ENCODE measurements at places on chromosomes 6 and 20.

GRCh38 chr6:144104898-144105487, 9.6 kb upstream of the SF3B5 start:
- peak; percentile 83 for DNase-seq

DNA sequence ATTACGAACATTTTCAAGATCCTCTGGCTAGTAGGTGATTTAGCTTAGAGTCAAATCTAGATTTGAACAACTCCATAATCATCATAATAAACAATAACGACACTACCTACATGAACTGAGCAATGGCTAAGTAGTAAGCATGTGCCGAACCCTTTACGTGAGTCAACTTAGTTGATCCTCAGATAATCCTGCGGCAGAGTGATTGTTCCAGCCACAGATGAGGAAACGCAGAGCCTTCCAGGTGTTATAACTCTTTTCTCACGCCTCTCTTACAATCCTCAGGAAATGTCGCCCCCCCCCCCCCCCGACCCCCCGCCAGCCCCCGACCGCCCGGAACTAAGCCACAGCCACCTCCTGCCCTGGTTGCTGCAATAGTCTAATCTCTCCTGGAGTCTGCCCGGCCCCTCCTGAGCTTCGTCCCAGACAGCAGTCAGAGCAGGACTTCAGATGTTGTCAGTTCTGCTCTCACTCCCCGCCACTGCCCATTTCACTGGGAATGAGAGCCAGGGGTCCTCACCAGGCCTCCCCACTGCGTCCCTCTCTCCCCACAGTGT, 141.5 kb upstream of the AGPAT4 start:
- no peak for DNase-seq

GRCh38 chr6:146548898-146549374, 5.3 kb downstream of the RAB32 start:
- DNase-seq: no peak

GRCh38 chr6:150503041-150503440, 96.6 kb upstream of the PLEKHG1 start:
- no peak for DNase-seq

DNA sequence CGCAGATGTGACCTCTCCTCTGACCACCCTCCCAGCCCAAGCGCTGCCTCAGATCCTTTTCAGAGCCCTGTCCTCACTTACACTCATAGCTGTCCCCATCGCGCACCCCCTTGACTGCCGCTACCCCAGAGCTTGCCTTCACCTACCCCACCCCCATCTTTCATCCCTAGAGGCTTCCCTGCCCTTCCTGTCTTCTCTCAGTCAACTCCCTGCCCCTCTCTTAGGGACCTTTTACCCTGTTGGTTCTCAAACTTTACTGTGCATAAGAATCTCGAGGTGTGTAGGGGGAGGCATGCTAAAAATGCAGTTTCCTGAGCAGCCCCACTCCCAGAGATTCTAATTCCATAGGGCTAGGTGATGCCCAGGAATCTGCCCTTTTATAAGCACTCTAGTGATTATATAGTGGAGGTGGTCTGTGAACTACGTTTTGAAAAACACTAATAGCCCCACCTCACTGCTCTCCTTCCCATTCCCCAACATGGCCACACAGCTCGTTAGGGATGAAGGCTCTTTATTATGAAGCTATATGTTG, 725 bp downstream of the TM9SF4 start:
- no peak for DNase-seq

DNA sequence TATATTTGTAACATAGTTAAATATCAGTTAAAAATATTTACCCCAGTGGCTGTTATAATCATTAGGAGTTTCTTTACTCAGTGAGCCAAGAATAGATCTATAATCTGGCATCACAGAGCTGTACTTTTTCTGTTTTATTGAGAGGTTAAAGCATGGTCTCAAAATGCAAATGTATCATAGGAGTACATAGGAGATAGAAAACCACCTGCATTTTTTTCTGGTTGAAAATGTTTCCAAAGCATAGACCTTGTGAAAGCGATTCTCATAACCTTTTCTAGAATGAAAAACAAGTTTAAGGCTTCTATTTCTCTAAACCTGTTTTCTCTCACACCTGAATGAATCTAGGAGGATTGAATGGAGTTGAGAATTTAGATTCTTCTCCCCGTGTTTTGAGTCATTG, 14.4 kb downstream of the KCNQ5 start:
- DNase-seq: no peak

DNA sequence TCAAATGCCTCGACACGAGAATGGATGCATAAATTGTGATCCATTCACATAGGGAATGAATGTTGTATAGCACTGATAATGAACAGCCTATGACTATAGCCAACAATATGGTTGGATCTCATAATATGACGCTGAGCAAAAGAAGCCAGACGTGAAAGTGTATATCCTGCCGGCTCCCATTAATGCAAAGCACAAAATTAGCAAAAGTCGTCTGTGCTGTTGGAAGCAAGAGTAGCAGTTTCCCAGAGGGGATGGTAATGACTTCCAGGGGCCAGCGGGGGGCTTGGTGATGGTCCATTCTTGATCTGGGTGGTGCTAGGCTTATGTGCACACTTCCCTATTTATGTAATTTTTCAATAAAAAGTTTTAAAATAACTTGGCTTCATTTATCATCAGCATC, 1.0 kb upstream of the TAGAP start:
- DNase-seq: peak; percentile 39

- no peak for DNase-seq
These were observed 178.8 kb upstream of the SNX9 start for GRCh38 chr6:157644043-157644810.

DNA sequence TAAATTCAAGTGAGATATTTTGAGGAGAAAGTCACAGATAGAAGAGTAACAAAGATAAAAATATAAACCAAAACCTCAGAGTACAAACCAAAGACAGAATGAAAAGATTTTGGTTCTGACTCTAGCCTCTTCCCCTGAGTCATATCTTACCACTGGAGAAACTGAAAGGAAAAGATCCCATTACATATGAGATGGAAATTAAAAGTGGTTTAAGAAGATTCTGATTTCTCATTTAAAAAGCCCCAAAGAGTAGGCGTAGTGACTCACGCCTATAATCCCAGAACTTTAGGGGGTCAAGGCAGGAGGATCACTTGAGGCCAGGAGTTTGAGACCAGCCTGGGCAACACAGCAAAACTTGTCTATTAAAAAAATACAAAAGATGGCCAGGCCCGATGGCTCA, 30.6 kb downstream of the SPINT4 start:
- no peak for DNase-seq

- no peak for DNase-seq
These were observed 97.6 kb downstream of the SLC22A23 start for GRCh38 chr6:3359101-3359752.

- DNase-seq: peak; percentile 67
These were observed 42.4 kb downstream of the PTCHD4 start for GRCh38 chr6:48068278-48069251.

DNA sequence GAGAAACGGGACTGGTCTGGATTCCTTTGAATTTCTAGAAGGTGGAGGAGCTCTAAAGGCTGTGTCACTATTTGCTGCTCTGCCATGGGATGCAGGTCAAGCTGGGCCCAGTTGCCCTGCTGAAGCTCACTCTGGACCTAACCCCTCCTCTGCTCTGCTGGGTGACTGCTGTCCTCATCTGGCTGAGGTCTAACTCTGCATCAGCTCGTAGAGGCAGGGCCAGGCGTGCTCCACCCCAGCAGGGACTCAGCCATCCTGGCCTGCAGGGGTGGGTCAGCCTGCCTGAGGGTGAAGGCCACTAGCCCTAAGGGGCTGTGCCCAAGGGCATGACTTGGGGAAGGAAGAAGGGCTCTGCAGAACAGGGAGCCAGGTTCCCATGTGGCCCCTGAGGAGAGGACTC, 852 bp downstream of the CST4 start:
- no peak for DNase-seq

DNA sequence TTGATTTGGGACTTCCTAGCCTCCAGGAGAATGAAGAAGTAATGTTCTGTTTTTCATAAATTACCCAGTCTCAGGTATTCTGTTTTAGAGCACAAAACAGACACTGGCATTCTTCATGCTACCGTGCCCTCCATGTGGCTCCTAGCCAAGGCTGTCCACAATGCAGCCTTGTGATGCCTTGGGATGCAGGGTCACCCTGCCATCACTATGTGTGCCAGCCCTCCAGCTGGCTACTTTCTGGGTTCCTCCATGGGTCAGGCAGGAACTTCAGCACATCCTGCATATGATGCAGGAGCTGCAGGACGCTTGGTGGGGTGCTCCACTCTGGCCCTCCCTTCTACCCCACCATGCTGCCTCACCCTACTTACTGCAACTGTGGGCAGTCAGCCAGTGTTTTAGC, 38.0 kb upstream of the FAM50B start:
- no peak for DNase-seq

GRCh38 chr6:33377171-33377570, 14.5 kb upstream of the KIFC1 start:
- DNase-seq: no peak

- no peak for DNase-seq
These were observed 556.5 kb downstream of the DHX35 start for GRCh38 chr20:39518654-39519053.

GRCh38 chr6:19929312-19929711, 92.1 kb downstream of the ID4 start:
- no peak for DNase-seq

- DNase-seq: peak; percentile 97
These were observed at the start of gene ID4 for GRCh38 chr6:19836799-19837510. TSS of gene ID4 (plus strand) at chr6:19837370. CDS start at chr6:19837755, 385 bp downstream.

DNA sequence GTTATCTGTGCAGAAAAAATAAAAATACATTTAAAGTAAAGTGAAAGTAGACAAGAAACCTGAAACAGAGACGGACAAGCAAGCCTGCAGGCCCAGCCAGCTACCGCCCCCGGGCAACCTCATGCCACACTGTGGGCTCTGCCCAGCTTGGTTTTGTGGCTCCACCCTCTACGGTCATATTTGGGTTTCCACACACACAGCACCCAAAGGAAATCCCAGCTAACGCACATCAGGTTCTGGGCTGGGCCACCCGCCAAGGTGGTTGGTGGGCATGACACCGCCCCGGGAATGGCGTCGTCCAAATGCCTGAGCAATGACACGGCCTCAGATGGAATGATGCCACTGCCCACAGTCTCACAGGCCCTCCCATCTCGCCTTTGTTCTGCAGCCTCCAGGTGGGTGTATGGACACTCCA, 22.9 kb downstream of the FAM110A start:
- no peak for DNase-seq

GRCh38 chr6:169019727-169020491, 233.7 kb downstream of the THBS2 start:
- DNase-seq: peak; percentile 36

- peak; percentile 86 for DNase-seq
These were observed 6.7 kb downstream of the TEAD3 start for GRCh38 chr6:35489995-35490791.

GRCh38 chr6:95690328-95690727, 113.0 kb downstream of the MANEA start:
- no peak for DNase-seq

- DNase-seq: peak; percentile 85
These were observed 165.3 kb downstream of the SOBP start for GRCh38 chr6:107655245-107655644.

GRCh38 chr20:40390654-40391053, 298.4 kb downstream of the MAFB start:
- DNase-seq: peak; percentile 9

DNA sequence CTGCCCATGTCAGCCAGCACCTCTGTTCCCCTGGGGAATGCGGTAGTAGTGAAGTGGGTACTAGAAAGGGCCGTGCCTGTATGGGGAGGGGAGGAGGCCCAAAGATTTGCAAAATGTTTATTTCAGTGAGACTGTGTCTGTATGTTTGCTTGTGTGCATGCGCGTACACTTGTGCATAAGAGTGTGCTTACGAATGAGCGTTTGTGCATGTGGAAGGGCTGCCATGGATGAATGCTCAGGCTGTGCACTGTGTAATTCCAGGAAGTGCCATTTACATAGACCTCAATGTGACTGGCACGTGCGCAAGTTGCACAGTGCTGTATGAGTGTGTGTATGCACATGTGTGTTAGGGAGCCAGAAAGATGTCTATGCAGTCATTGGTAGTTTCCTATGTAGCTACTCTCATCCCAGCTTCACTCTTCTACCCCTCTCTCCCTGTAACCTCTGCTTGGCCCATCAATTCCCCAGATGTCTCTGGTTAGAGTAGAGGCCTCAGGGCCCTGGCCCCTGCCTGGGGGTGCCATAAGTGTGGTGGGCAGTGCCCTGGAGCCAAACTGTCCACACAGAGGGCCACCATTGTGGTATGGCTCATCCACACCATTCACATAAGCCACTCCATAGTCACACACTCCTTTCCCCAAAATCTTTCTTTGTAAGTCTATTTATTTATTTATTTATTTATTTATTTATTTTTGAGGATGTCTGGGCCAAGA, 26.8 kb upstream of the SLC22A7 start:
- DNase-seq: no peak

DNA sequence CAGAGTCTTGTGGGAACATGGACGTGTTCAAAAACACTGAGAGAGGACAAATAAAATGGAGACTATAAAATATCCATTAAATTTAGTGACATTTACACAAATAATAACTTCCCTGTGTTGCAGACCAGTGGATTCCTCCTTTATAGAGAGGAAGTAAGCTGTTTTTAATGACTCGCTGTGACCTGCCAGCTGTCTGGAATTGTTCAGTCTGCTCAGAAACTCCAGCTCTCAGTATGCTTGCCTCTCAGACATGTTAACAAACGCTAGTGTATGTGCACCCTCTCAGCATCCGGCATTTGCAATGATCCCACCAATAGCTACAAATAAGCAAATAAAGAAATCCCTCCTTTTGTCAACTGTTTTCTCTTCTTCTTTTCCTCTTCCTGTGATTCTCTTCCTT, 158.0 kb upstream of the TCF21 start:
- no peak for DNase-seq

- no peak for DNase-seq
These were observed 44.4 kb downstream of the HFE start for GRCh38 chr6:26131618-26132017.

DNA sequence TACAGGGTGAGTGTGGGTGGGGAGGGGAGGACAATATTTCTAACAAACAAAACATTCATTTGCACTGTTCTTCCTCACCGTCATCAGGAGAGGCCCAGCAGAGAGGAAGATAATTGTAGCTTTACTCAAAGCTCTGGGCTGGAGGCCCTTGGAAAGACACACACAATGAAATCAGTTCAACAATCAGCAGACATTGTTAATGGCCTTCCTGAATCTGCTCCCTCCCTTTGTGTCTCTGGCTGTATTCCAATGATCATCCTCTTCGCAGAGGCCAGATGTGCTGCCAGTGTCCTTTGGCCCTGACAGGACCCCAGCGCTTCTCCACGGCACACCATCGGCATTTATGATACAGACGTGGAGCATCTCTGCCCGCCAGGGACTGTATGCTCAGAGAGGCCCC, 44.6 kb upstream of the LRFN2 start:
- DNase-seq: no peak

- no peak for DNase-seq
These were observed 546 bp upstream of the KLHL32 start for GRCh38 chr6:96923871-96924493.

GRCh38 chr6:123747515-123747914, 56.1 kb upstream of the NKAIN2 start:
- DNase-seq: no peak

- DNase-seq: no peak
These were observed 110.7 kb downstream of the OGFRL1 start for GRCh38 chr6:71399279-71399678.

- no peak for DNase-seq
These were observed 130.0 kb downstream of the ERMARD start for GRCh38 chr6:169881398-169881797.

All from GM23338 (cell line).